Inflammatory macrophage treated with lipopolysaccharide for 4 hours (primary cell): ENCODE measurements at places on chromosomes 1 and 21.

DNA sequence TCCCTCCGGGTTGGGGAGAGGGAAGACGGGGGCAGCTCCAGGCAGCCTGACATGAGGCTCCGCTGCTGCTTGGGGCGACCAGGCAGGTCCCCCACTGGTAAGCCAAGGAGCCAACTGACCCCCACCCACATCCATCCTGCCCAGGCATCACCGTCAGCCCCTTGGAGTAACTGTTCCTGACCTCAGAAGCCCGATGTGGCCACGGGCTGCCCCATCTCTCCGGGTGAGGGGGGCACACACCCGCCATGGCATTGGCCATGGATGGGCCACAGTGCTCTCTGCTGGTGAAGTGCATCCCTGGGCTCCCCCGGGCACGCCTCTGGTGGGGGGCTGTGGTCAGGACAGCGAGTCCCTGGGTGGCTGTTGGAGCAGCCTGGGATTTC, 100.0 kb downstream of the CRYAA start:
- DNase-seq: no peak

DNA sequence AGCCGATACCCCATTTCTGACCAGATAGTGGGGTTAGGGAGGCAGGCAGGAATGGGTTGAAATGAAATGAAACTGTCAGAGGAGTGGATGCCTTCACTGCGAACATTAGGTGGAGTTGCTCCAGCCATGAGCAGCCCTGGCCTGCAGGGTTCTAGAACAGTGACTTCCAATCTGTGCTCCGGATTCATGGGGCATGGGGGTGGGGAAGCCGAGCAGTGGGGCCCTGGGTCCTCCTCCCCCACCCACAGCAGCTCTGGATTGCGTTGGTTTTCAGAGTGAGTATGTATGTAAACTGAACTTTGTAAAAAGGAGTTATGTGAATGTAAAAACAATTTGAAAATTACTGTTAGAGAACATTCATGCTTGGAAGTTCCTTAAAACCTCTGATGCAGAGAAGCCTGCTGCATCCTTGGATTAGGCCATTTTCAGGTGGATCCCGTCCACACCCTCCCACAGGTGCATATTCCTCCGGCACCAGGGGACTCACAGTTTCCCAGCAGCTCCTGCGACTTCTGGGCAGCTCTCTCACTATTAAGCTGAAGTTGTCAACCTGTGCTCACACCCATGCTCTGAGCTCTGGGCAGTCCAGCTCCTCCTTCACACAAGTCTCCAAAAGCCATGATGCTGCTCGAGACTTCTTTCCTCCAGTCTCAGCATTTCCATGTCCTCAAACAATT, 54.4 kb upstream of the EDN2 start:
- no peak for DNase-seq

DNA sequence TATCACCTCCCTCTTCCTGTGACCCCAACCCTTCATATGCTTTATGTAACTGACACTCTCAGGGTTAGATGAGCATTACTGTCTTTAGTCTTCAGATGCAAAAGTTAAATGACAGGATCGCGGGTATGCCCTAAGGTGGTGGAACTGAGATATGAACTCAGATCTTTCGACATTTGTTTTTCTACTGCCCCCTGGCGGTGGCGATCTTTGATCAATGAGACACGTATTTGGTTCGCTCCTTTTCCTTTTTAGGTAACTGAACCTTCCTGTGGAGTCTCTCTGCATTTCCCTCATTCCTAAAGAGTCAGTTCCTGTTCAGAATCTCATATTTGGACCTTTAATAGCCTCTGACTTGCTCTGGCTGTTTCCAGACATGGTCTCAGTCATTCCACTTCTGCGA, 47.8 kb upstream of the ZP4 start:
- DNase-seq: no peak

- peak; percentile 87 for DNase-seq
Measured at GRCh38 chr1:28127617-28128257, 39.3 kb upstream of the EYA3 start.

- no peak for DNase-seq
Measured at GRCh38 chr1:209155546-209155945, 428.0 kb upstream of the CAMK1G start.

DNA sequence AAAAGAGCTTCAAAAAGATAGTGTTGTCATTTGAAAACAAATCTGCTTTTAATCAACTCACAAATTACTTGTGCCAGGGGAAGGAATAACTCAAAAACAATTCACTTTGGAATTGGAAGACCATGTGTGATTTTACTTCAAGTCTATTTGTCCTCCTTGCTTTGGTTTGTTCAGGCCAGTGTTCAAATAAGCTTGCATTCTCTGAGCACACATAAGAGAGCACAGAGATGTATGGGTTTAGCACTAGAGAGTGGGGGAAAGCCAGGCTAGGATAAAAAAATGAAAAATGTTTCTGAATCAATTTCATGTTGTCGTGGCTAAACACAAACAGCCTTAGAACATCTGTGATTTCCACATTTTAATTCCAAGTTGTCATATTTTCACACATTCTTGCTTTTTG, 325.7 kb upstream of the LYPLAL1 start:
- no peak for DNase-seq

DNA sequence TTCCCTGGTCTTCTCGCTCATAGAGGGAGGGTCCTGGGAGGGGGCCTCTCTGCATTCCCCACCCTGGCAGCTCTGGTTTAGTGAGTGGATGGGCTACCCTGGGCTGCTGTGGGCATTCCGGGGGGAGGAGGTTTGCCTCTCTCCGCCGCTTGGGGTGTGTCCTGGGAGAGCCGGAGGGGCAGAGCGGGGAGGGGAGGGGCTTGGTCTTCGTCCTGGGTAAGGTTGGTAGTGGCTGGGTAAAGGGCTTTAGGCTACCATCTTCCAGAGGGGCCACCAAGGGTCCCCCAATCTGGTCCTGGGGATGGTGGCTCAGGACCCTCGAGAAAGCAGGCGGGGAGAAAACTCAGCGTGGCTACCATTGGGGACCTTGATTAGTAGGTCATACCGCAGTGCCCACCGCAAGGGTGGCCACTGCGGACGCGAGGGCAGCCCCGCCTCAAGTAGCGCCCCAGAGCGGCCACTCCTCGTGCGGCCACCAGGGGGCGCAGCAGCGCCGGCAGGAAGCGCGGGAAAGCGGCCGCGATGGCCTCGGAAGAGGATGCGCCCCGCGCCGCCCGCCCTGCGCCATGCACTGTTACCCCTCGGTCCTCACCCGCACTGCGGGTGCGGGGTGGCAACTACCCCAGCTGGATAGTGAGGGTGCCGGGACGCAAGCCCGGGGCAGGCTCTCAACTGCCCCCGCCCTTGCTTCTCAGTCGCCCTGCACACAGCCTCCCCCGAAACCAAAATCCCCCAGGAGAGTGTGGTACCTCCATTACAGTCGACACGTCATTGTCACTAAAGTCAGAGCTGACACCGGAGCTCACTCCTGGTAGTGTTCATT, 44.1 kb upstream of the SLC25A33 start:
- DNase-seq: peak; percentile 48

DNA sequence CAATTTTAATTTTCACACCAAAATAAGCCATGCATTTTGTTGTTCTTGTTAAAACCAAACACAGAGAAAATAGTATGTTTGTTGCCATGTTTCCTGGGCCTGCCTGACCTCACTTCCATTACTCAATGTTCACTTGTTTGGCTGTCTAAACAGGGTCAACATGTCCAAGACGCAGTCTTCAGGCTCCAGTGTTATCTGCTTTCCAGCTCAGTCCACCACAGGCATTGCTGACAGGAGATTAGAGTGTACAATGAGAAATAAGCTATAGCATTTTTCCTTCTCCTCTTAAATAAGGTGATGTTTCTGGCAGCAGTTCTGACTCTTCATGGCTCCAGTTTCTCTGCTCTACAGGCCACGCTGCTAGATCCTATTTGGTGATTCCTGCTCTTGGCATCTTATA, 1030.5 kb downstream of the KCNT2 start:
- DNase-seq: no peak

DNA sequence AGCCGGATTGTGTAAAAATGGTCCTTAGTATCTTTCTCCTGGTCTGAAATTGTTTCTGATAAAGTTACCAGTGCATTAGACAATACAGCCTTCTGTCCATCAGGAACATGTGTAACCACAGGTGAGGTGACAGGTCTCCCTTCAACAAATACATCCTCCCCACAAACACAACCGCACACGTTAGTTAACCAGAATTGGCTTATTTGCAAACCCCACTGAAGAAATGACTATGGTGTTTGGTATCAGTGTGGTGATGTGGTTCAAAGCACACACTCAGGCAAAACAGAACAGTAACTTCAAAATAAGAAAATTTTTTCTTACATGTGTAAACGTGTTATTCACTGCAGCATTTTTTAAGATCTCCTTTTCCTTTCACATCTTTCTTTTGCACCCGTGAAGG, 517.2 kb upstream of the NR5A2 start:
- no peak for DNase-seq
